ENCODE measurements at places on chromosomes 1 and 21.

DNA sequence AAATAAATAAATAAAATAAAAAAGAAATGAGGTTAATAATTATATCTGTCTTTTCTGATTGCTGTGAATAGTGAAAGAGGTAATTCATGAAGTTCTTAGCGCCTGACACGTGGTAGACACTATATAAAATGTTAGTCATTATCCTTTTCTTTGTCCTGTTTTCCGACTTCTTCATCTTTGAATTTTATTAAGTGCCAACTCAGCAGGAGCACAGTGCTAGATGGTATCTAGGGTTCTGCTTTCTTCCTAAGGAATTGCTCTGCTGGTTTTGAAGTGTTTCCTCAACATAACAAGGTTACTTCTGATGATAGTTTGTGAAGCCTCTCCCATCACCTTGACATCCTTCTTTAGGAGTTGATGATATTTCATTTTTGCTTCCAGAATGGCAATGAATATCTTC lies 227.0 kb downstream of the DNM3 start:
- no peak for DNase-seq

GRCh38 chr1:78678324-78678723 lies 28.7 kb downstream of the IFI44 start:
- DNase-seq = no peak

DNA sequence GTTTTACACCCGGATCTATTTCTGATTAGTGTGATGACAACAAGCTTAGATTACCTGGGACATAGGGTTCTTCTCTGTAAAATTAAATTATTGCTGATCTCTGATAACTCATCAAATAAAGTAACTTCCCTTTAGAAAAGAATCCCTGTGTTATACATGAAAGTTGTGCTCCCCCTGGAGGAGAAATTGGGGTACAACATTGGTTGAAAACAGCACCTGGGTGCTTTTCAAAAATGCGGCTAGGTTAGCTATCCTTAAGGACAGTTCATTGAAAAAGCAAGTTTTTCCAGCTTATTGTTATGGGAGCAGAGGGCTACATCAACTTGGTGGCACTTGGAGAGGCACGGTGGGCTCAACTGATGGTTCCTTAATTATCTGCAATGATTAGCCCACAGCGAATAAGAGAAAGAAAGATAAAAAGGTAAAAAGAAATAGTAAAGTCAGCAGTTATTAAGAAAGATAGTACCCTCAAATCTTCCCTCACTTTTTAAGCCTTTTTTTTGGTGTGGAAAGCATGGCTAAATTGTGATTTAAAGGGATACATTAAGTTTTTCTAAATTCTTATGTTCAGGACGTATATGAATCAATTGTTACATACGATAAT lies 97.8 kb downstream of the FMN2 start:
- DNase-seq = peak; percentile 59

DNA sequence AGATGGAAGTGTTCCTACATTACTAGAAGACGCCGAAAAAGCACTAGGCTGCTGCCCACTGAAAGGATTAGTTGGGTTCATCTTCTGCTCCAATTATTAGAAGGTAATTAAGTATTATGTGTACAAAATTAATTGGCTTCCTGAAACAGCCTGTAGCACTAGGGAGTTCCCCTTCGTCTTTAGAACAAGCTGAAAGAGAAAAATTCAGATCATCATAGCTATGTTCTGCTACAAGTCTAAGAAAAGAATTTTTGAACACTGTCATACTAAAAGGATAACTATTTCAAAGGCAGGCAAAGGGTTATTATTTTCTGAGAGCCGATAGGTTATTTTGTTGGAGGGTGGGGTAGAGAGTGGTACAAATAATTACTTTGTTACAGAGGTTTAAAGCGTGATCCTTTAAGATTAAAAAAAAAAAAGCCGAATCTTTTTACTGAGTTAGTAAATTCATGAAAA lies at the start of gene MCM3AP:
MCM3AP (minus strand) TSS at position 406 of the 456 bp plus-strand sequence; CDS start at position 81, 325 bp downstream.
- DNase-seq = no peak

DNA sequence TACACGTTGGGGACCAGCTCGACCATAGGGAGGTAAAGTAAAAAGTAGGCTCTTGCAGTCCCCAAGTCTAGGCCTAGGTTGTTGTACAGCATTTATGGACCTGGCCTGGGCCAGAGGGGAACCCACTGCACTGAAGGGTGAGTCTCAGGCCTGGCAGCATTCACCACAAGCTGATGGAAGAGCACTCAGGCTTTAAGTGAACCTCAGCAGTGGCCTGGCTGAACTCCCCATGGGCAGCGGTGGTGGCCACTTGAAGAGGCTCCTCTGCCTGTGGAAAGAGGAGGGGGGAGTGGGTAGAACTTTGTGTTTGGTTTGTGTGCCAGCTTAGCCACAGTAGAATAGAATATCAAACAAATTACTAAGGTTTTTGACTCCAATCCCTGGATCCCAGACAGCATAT lies 176.2 kb upstream of the PRMT6 start:
- DNase-seq = no peak

GRCh38 chr1:37653906-37654305 lies 19.2 kb upstream of the RSPO1 start:
- no peak for DNase-seq

DNA sequence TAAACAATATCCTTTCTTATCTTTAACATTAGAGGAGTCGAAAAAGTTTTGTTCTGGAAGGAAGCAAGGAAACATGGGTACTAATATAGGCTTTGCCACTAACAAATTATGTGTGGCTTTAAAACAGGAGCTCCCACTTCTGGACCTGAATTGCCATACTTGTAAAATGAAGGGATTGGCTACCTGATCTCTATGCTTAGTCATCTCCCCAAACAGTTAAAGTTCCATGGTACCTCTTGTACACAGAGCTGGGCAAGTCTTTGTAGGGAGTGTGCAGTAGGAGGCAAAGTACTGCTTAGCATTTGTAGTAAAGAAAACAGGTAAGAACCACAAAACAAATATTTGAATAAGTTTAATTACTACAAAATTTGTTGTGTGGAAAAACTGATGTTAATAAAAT lies 81.3 kb downstream of the MAST2 start:
- DNase-seq = no peak

DNA sequence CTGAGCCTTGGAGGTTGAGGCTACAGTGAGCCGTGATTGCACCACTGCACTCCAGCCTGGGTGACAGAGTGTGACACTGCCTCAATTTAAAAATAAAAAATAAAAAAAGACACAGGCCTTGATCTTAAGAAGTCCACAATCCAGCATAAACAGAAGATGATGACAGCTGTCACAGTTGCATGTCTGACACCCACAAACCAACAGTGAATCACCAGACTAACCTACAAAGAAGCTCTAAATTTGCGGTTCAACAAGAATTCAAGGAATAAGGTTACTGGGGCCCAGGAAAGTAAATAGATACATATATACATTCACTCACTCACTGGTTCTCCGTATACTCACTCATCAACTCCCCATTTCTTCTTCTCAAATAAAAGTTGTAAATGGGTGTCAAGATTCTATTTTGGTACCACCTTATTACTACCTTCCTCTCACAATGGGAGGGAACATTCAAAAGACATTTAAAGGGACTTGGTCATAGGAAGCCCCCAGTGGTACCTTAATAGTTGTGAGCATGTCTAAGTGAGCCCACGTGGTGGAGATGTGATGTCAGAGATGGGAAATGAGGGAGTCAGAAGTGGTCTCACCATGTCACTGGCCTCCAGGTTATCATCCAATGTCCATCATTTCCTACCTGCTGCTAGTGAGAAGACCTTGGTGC lies 66.9 kb upstream of the PRDX6 start:
- no peak for DNase-seq

DNA sequence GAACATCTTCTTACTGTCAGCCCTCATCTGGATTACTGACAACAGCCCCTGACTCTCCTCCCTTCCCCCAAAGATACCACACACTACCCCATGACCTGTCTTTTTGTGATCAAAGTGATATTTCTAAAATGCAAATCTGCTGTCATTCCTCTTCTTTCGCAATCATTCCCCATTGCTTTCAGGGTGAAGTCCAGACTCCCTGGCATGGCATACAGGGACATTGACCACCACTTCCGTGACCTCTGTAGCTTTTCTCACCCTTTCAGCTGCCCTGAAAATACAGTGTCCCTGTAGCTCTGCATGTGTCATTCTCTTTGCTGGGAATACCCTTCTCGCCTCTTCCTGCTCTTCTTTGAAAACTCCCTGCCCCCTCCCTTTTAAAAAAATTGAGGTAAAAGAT lies 4.1 kb downstream of the SERINC2 start:
- DNase-seq = no peak

DNA sequence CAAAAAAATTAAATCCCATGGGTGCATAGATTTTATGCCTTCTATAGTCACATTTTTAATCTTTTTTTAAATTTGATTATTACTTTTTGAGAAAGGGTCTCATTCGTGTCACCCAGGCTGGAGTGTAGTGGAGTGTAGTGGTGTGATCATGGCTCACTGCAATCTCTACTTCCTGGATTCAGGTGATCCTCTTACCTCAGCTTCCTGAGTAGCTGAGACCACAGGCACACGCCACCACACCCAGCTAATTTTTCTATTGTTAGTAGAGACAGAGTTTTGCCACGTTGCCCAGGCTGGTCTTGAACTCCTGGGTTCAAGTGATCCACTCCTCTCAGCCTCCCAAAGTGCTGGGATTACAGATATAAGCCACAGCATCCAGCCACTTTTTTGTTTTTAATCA lies 10.4 kb downstream of the CBR3 start:
- no peak for DNase-seq

GRCh38 chr1:226002667-226003501 lies 3.7 kb upstream of the SDE2 start:
- peak; percentile 91 for DNase-seq

DNA sequence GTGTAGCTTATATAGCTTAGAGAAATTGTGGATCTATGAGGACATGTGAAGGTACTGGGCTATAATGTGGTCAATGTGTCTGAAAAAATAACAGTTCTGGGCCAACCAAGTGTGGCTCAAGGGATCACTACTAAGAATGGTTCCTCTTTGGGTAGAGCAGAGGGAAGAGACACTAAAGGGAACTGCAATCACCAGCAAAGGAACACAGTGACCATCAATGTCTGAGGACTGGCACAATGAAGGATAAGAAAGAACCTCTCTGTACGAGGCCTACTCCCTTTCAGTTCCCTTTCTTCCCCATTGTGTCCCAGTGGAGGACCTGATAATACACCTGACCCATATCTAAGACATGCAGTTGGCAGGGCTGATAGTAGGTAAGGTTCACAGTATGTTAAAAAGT lies 89.9 kb upstream of the JAK1 start:
- DNase-seq = no peak

- DNase-seq = no peak
Observed at GRCh38 chr1:228812961-228813360, 77.7 kb downstream of the RHOU start.

DNA sequence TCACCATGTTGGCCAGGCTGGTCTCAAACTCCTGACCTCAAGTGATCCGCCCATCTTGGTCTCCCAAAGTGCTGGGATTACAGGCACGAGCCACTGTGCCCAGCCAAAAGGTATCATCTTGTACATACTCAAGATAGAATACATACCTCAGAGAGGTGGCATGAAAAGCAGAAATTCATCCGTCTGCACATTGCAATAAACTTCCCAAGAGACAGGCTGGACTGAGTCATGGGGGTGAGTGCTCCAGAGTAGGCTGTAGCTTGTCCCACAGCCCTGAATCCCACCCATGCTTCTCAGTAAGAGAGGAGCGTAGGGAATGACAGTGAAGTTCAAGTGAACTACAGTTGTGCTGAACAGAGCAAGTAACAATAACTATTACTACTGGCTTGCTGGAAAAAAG lies 19.7 kb downstream of the TOR3A start:
- DNase-seq = no peak

GRCh38 chr21:29390778-29391177 lies 92.1 kb downstream of the BACH1 start:
- DNase-seq = no peak

GRCh38 chr1:228007801-228008341 lies 1.1 kb downstream of the WNT3A start:
- no peak for DNase-seq

- DNase-seq = no peak
Observed at GRCh38 chr1:87535551-87535950, 206.9 kb downstream of the LMO4 start.

DNA sequence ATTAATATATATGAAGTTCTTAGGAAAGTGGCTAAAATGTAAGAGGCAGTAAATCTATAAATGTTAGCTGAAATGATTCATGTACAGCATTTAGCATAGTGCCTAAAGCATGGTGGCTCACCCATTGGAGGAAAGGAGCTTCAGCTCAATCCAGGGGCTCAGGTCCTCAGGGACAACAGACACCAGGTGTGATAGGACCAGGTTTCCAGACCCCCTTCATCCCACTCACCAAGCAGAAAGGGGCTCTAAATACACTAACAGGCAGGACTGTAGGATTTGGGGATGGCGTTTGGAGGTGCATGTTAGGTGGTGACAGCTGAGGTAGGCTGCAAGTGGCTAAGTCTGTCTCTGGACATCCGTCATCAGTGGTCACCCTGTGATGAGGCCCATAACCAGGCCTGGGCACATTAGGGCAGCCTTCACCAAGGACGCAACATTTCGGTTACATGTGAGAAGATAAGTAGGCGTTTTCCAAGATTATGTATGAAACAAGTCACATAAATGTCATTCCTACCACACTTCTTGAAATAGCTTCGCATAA lies 233.1 kb downstream of the C1orf94 start:
- no peak for DNase-seq

DNA sequence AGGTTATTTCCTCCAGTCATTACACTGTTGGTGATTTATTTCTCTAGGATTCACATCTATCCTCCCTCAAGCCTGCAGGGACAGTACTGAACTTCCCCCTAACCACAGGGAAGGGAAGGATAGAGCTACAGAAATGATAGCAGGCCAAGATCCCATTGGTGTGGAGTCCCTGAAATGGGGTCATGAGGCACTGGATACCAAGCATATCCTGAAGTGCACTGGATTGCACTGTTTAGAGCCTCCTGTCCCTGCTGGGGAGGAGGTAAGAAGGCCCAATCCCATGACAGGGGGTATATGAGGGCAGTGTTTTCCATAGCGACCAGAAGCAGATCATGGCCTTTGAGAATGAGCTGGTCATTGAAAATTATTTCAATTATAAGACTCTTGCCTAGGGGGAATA lies 56.8 kb downstream of the C1orf21 start:
- no peak for DNase-seq

- no peak for DNase-seq
Observed at GRCh38 chr1:31152181-31152795, 86.8 kb upstream of the PUM1 start.

DNA sequence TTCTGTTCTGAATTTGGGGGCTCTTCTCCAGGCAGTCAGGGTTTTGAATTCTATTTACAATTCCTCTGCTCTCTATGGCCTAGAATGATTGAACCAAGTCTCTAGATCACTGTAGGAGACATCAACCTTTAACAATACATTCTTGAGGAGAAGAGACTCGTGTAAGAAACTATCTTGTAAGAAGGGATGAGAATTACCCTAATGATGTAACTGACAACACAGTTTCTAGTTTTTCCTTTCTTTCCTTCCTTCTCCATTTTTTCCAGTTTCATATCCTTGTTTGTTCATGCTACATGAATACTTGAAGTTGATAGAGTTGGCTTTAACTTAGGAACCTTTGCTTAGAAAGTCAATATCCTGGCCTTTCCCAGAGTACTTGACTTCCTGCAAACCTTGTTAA lies 1.3 kb upstream of the ATP1A1 start:
- no peak for DNase-seq

- no peak for DNase-seq
Observed at GRCh38 chr1:112444269-112444668, 48.3 kb downstream of the CTTNBP2NL start.

Measured in Kasumi-1 (cell line).